ENCODE measurements at places on chromosomes 6 and 20.

GRCh38 chr6:50202766-50203165 lies 153.0 kb upstream of the DEFB112 start:
- no peak for DNase-seq

DNA sequence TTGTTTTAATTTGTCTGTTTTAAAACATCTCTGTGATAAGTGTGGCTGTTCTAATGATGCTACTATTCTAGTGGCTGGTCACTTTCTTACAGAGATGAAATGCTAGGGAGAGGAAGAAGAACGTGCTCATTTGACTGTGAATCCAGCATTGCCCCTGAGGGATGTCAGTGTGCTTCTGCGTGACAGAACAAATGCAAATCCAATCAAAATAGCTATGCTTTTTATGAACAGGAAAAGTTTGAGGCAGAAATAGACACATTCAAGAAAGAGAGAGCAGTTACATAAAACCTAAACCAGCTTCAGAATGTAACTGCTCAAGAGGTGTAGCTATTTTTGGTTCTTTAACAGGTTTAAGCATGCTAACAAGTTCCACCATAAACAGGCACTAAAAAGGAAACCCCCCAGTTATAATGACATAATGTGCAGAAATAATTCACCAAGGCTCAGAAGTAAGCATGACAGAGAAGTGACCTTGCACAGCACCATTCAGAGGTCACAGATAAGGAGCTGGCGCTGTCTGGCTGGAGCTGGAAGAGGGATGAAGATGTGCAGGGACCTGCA lies 385.3 kb downstream of the EPM2A start:
- no peak for DNase-seq

GRCh38 chr20:10217721-10218410 lies 764 bp upstream of the SNAP25 start:
- peak; percentile 97 for DNase-seq

DNA sequence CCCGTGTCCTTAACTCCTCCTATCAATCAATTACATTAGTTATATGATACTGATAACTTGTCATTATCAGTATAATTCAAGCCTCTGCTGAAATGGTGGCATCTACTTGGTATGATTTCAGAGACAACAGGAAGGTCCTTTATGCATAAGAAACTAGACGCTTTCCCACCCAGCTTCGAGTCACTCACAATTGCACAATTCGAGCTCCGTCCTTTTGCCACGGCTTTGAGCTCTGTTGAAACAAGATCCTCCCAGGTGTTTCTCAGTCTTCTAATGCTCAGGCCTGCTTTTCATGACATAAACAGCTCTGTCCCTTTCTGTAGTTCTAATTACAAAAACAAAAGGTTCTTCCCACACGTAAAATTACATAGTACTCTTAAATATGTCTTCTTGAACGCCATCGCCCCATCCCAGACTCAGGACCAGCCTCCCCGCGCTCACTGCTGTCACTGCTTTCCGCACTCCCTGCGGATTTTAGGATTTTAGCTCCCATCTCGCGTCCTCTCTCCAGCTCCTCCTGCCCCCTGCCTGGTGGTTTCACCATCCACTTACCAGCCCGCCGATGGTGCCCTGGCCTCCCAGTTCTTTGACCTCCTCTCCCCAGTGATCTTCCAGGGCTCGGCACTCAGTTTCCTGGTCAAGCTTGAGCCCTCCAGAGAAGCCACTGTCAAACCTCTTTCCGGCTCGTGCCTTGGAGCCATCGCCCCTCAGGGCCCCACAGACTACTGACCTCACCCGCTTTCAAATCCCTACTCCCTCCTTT lies 23.2 kb upstream of the PNPLA1 start:
- DNase-seq, result no peak

DNA sequence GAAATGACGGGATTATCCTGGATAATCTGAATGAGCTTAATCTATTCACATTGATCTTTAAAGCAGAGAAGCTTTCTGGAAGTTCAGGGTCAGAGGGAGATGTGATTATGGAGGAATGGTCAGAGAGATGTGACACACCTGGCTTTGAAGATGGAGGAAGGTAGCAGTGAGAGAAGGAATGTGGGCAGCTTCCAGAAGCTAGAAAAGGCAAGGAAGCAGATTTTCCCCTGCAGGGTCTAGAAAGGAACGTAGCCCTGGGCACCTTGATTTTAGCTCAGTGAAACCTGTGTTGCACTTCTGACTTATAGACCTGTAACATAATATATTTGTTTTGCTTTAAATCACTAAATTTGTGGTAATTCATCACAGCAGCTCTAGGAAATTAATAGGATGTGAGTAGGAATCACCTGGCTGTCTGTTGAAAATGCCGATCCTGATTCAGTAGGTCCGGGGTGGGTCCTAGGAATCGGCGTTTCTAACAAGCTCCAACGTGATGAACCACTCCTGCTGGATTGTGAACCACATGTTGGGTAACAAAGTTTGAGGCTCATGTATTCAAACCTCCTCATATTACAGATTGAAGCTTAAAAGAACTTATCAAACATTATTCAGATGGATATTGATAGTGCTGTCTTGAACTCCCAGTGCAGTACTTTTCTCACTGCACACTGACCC lies 157.0 kb downstream of the GJA1 start:
- DNase-seq, result no peak

DNA sequence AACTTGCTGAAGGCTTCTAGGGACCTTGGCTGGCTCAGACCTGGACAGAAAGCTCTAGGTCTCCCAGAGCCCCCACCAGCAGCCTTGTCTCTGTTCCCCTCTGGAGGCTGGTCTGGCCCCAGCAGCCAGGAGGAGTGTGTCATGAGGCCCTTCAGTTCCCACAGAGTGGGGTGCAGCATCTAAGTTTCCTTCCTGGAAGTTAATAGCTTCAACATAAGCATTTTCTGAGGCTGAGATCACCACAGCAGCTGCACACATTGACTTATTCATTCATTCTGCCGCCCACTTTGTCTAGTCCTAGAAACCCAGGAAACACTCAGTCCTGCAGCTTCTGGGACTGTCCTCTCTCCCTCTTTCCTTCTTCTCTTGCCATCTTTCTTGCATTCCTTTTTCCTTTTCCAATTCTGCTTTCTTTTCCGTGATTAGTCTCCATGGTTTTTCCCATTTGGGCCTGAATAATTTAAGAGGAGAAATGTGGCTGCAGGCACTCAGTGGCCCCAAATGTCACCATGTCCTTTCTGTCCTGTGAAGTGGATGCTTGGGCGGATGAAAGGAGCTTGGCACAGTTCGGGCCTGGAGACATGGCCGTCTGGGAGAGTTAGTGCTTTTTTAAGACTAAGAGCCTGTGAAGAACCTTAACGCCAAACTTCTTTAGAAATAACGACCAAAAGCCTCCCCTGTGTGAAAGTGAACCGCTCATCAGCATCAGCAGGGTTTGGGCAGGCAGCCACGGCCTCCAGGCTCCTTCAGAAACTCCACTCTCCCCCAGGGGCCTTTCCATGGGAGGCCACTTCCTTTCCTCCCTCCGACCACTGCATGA lies 31.0 kb upstream of the PCMTD2 start:
- DNase-seq, result no peak

DNA sequence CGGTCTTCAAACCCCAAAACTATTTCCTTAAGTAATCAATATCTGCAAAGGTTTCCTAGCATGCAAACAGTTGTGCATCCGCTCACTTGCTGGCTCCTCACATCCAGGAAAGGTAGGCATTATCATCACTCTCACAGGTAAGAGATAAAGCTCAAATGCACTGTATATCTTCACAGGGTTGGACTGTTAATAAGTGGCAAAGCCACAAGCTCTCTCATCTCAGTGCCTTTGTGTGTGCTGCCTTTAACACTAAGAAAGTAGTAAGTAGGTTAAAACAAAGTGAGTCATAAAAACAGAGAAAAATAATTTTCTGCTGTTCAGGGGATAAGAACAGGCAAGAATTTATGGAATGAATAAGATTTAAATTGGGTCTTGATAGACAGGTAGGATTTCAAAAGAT lies 21.3 kb downstream of the MAN1A1 start:
- no peak for DNase-seq

DNA sequence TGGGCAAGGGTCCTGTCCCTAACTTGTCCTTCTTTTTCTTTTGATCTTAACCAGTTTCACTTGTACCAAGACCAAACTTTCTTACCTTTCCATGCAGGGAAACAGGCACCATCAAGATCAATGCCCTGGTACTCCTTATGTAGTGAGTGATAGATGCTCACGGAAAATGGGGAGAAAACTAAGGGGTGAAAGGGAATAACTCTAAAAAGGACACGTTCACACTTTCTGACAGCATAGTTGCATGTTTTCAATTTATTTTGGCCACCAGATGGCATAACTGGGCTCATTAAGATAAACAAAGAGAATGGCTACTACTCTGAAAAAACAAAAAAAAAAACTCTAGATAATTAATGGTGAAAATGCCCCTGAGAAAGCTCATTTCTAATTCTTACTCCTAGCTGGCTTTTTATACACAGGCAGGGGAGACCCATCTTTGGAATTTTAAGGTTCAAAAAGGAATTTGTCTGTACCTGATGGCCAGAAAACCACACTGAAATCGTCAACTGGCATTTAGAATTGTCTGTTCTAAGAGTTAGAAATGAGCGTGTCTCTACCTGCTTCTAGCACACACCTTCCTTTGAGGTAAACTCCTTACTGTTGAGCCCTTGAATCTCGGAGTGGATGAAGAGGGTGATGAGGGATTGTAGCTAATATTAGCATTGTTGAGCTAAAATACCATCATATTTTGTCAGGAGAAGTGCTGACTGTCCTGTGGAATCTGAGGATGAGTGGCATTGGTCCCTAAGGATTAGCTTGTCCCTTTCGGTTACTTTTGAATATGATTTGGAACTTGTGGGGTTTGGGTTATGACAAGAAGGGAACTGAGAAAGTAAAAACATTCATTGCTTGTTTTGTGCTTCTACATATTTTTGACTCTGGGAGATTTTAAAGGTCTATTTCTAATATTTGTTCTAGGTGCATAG lies 62.2 kb upstream of the DDR1 start:
- DNase-seq, result no peak

DNA sequence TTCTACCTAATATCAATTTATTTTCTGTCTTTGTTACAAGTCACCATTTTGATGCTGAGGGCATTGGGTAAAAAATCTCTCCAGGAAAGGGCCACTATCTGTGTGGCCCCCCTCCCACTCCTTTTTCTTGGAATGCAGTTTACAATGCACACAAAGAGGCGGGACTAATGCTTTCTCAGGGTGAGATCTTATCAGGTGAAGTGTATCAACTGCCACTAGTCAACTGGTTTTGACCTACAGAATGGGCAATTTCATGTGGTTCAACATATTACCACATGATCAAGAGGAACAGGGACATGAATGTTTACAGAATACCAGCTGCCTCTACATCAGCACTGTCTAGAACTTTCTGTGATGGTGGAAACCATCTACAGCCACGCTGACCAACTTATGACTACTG lies 3.7 kb downstream of the RRBP1 start:
- no peak for DNase-seq

DNA sequence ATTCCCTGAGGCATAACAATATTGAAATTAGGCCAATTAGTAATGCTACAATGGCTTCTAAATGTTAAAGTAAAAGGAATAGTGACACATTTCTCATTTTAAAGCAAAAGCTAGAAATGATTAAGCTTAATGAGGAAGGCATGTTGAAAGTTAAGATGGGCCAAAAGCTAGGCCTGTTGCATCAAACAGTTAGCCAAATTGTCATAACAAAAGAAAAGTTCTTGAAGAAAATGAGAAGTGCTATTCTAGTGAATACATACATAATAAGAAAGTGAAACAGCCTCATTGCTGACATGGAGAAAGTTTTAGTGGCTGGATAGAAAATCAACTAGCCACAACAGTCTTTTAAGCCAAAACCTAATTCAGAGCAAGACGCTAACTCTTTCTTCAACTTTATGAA lies 12.9 kb downstream of the OR2A4 start:
- no peak for DNase-seq

DNA sequence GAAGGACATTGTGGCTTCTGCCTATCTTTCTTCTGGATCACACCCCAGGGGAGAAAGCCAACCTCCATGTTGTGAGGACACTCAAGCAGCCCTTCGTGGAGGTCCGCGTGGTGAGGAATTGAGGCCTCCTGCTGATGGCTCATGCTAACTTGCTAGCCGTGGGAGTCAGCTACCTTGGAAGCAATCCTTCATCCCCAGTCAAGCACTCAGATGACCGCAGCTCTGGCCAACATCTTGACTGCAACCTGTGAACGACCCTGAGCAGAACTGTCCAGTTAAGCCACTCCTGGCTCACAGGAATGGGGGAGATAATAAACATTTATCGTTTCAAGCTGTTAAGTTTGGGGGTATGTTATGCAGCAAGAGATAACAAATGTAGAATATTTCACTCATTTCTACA lies 10.9 kb upstream of the CNKSR3 start:
- no peak for DNase-seq

GRCh38 chr6:128156321-128157111 lies 255.7 kb upstream of the THEMIS start:
- no peak for DNase-seq

DNA sequence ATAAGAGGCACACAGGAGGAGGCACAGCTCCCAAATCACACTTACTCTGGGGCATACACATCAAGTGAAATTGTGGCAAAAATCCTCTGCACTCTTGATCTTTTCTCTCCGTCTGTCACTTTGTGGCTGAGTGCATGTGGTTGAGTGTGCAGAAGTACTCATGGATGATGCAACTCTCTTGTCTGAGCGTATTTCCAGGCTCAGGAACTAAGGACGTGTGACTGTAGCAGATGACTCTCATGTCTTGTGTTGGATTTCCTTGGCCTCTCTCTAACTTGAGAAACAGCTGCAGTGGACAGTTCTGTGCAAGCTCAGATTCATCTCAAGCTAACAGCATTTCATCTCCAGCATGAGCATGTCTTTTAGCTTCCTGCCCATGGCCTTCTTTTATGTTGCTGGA lies 245.4 kb upstream of the FLRT3 start:
- no peak for DNase-seq

GRCh38 chr6:144898052-144898689 lies 613.0 kb downstream of the UTRN start:
- no peak for DNase-seq

- DNase-seq, result no peak
These were observed 308.3 kb downstream of the CDH4 start for GRCh38 chr20:61560361-61560853.

GRCh38 chr20:6708010-6708409 lies 59.5 kb upstream of the BMP2 start:
- DNase-seq, result no peak

- DNase-seq, result no peak
These were observed 51.7 kb downstream of the TMEM170B start for GRCh38 chr6:11589261-11589660.

GRCh38 chr20:22729616-22730236 lies 145.4 kb upstream of the FOXA2 start:
- no peak for DNase-seq

DNA sequence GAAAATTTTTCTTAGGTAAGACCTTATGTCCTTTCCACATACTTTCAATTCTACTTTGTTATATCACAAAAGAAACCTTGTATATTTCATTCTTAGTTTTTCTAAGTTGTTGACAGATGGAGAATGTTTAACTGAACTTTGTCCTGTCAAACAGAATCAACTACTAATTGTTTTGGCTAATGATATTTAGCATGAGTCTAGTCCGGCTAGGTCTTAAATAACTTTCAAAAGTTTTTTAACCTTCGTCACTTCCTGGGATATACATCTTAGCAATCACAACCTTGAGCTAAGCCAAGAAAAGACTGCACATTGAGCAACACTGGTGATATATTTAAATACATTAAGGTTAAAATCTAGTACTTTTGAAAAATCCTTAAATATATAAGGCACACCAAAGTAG lies 62.9 kb upstream of the RUNX2 start:
- DNase-seq, result no peak
